ENCODE measurements at places on chromosomes 2 and 18.

DNA sequence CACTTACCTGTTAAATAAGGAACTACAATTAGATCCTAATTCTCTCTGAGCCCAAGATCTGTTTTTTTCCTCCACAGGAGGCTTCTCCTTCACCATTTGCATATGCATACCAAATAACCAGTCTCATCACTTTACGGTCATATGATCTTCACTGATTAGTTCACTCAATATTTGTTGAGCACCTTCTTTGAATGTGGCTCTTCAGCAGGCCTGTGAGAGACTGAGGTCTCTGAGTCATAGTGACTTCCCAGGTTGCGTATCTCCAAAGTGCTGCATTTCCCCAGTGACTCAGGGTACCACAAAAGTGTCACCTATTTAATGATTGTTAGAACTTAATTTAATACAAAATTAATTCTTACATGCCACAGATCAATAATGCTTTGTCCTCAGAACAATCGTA lies 108.8 kb upstream of the TRIB2 start:
- DNase-seq = no peak

- DNase-seq = no peak
Observed at GRCh38 chr2:98280376-98281102, 65.7 kb upstream of the CNGA3 start.

GRCh38 chr18:389658-390357 lies 110.7 kb downstream of the COLEC12 start:
- no peak for DNase-seq

GRCh38 chr18:363301-364085 lies 95.6 kb upstream of the THOC1 start:
- peak; percentile 26 for DNase-seq

GRCh38 chr2:112685271-112685884 lies 35.4 kb upstream of the NT5DC4 start:
- peak; percentile 33 for DNase-seq

DNA sequence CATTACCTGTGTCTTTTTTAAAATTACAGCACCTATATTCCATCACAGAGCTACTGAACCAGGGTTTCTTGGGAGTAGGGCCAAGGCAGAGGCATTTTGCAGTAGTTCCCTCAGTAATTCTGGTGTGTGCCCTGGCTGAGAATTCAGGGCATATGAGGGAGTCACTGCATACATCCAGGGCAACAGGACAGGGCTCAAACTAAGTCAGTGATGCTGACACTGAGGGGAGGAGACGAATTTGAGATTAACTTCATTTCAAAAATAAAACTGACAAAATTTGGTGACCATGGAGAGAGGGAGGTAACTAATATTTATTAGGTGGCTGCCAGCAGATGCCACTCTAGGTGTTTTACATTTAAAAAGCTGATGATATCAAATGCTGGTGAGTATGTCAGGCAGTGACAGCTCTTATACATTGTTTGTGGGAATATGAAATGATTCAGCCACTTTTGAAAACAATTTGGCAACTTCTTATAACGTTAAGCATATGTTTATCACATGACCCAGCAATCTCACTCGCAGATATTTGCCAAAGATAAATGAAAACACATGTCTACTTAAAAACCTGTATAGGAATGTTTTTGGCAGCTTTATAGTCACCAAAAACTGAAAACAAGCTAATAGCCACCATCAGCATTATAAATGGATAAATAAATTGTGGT lies 20.3 kb downstream of the STRADB start:
- no peak for DNase-seq
